ENCODE measurements at places on chromosomes 1 and 21. TPM values are rescaled to one million over a fixed set of nuclear protein-coding genes. Genes with fewer than 3 reads are reported as not detected.
A peak's percentile ranks its signal among the peaks of the same experiment; 100 is the strongest.

GRCh38 chr1:44270686-44271628 lies 57.7 kb downstream of the DMAP1 start:
- no peak overlapping the region for H3K27ac ChIP-seq
- no peaks in the 10 kb centered on the region for H3K27me3 ChIP-seq
- no peak overlapping the region for H3K4me3 ChIP-seq
- DNase-seq, result no peak
- H3K4me1 ChIP-seq, result peaks cover 5% of the 10 kb centered on the region

DNA sequence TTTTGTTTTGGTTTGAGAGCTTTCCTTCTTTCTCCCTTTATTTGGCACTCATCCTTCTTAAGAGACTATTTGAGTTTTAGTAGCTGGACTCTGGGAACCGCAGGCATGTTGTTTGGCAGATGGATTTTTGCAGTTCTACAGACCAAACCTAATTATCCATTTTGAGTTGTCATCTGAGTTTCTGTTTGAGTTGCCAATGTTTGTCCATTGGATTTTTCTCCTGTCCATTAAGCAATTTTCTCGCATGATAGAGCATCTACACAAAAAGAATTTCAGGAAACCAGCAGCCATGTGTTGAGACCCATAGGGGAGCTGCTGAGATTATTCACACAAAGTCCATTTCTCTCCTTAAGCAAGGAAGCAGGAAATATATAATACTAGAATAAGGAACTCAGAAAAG lies 17.2 kb upstream of the CXADR start:
- H3K36me3 ChIP-seq, result no peaks in the 10 kb centered on the region
- no peaks in the 10 kb centered on the region for H3K27me3 ChIP-seq
- no peak overlapping the region for H3K27ac ChIP-seq

GRCh38 chr1:174075245-174075692 lies 53.1 kb upstream of the RC3H1 start:
- peaks cover 7% of the 10 kb centered on the region for H3K4me1 ChIP-seq
- no peak for DNase-seq
- H3K4me3 ChIP-seq, result no peak overlapping the region

DNA sequence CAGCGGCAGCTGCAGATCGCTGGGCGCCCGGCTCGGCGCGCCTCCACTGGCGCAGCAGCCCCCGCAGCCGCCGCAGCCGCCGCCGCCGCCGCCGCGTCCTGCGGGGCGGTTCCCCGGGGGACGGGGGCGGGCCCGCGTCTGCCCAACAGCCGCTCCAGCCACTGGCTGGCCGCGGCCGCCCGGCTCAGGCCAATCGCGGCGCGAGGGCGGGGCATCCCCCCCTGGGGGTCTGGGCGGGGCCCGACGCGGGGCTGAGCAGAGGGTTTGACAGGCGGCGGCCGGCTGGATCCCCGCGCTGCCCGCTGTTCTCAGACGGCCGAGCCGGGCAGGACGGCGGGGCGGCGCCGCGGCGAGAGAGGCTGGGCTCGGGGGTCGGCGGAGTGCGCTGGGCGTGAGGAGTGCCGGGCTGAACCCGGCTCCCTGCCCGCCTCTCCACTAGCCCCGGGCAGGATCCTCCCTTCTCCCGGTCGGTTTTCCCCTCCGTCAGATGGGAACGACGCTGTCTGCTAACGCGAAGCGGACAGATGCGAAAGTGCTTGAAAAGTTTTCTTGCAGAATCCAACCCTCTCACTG lies at the start of gene GLIS1:
GLIS1 (minus strand) TSS at position 56 of the 573 bp plus-strand sequence. CDS start 1,100 bp downstream, outside the sequence.
- peaks cover 21% of the 10 kb centered on the region for H3K4me1 ChIP-seq
- no peak within 1 kb of the TSS for H3K27ac ChIP-seq
- H3K36me3 ChIP-seq, result no peaks in the 10 kb centered on the region
- H3K4me3 ChIP-seq, result peak within 1 kb of the TSS; percentile 42

DNA sequence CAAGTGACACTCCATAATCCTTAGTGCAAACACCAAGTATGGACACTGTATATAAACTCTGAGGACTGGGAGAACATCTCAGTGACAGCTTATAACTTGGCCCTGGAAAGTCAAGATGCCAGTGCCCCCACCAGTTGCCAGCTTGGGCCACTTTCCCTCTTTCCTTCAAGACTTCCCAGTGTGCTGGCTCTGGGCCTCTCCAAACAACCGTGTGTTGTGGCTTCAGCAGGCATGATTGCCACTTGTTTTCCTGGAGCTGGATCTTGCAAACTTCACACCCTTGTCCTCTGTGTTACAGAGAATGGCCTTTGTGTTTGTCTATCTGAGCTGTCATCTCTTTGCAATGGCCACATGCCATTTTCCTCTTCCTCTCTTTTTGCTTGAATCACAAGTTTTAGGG lies 37.0 kb downstream of the CCDC185 start:
- DNase-seq, result no peak
- H3K4me3 ChIP-seq, result no peak overlapping the region

Gene PRMT6
- total RNA-seq, result 36.9 TPM
